ENCODE measurements at places on chromosomes 6 and 20.
A peak's percentile ranks its signal among the peaks of the same experiment; 100 is the strongest.

GRCh38 chr20:57237585-57237953 is 28.9 kb downstream of the BMP7 start:
- no peak overlapping the region for H3K4me3 ChIP-seq
- no peak for DNase-seq
- no peak overlapping the region for H3K27ac ChIP-seq
- no peaks in the 10 kb centered on the region for H3K36me3 ChIP-seq
- no peaks in the 10 kb centered on the region for H3K4me1 ChIP-seq

GRCh38 chr20:5745416-5746030 is 4.7 kb upstream of the SHLD1 start:
- no peak overlapping the region for H3K27ac ChIP-seq
- no peak for DNase-seq
- H3K36me3 ChIP-seq: no peaks in the 10 kb centered on the region
- H3K4me1 ChIP-seq: peaks cover 9% of the 10 kb centered on the region
- no peaks in the 10 kb centered on the region for H3K27me3 ChIP-seq

DNA sequence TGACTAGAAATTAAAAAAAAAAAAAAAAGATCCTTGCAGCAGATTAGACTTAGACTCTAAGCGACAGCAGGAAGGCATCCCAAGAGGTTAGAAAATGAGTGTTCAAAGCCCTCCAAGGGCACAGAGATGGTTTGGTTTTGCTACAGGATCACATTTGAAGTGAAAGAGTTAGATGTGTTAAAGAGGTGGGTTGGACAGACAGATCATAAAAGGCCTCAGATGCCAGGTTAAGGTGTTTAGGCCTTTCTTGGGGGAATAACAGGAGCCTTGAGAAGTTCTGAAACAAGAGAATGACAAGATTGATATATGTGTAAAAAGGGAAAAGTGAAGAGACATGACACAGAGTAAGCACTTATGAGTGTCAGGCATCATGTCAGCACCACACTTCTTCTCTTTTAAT is 107.5 kb downstream of the FYN start:
- no peaks in the 10 kb centered on the region for H3K4me1 ChIP-seq
- no peak overlapping the region for H3K27ac ChIP-seq

- peak overlapping the region; percentile 73 for H3K4me3 ChIP-seq
- H3K36me3 ChIP-seq: peaks cover 8% of the 10 kb centered on the region
Measured at GRCh38 chr20:10436053-10436699, 1.1 kb downstream of the SLX4IP start.

DNA sequence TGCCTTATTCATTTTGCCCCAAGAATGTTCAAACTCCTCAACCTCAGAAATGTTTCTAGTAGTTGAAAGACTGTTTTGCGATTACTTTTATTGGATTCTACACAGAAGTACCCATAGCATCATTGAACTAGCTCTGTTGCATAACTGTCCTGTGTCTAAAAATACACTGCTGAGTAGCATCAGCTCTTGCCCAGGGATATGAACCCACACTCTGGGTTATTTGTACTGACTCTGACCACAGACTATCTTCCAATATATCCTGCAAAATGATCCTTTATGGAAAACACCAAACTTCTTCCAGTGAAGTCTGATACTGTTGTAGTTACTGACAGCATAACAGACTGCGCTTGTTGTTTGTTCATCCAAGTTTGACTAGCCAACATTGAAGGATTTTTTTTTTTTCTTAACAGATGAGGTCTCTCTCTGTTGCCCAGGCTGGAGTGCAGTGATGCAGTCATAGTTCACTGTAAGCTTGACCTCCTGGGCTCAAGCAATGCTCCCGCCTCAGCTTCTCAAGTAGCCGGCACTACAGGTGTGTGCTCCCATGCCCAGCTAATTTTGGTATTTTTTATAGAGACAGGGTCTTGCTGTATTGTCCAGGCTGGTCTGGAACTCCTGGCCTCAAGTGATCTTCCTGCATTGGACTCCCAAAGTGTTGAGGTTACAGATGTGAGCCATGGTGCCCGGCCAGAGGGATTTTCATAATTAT is 49.9 kb downstream of the TULP4 start:
- no peak overlapping the region for H3K27ac ChIP-seq
- no peaks in the 10 kb centered on the region for H3K36me3 ChIP-seq
- H3K27me3 ChIP-seq: no peaks in the 10 kb centered on the region
- no peak for DNase-seq
- H3K4me1 ChIP-seq: no peaks in the 10 kb centered on the region
- no peak overlapping the region for H3K4me3 ChIP-seq

DNA sequence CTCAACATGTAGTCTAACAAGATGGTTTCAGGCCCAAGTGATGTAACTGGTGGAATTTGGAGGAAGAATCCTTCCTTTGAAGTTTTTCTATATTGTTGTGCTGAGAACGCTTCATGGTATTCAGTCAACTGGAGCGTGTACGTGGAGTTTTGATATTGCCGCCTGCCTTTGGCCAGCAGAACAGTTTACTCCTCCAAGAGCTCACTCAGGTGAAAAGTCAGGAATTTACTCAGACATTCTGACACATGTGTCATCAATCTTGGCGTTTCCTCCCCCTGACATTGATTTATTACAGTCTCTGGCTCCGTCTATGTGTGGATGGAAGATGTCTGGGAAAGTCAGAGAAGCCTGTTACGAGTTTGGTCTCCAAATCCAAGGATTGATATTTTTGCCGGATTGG is 19.0 kb upstream of the TGM2 start:
- DNase-seq: no peak
- peaks cover 41% of the 10 kb centered on the region for H3K27me3 ChIP-seq
- H3K4me3 ChIP-seq: no peak overlapping the region
- H3K27ac ChIP-seq: no peak overlapping the region

Measured in K562 (cell line).